ENCODE measurements at places on chromosomes 12 and 14.

- DNase-seq: no peak
Observed at GRCh38 chr12:116373572-116374206, 96.2 kb upstream of the MED13L start.

- DNase-seq: no peak
Observed at GRCh38 chr14:101126731-101127130, 223.2 kb upstream of the RTL1 start.

- DNase-seq: no peak
Observed at GRCh38 chr12:84641940-84642545, 270.6 kb downstream of the SLC6A15 start.

DNA sequence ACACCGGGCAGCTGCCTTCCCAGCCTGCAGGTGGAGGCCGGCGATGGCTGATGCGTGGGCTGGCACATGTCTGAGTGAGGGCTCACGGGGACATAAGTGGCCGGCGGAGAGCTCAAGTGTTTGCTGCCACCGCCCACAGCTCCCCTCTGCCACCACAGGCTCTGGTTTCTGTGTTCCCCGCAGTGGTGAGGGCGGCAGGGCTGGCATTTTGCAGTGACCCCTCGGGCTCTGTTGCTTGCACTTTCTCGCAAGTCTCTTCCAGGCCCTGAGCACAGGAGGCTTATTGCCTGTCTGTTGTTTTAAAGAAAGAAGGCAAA, 271.0 kb upstream of the RTL1 start:
- peak; percentile 80 for DNase-seq

DNA sequence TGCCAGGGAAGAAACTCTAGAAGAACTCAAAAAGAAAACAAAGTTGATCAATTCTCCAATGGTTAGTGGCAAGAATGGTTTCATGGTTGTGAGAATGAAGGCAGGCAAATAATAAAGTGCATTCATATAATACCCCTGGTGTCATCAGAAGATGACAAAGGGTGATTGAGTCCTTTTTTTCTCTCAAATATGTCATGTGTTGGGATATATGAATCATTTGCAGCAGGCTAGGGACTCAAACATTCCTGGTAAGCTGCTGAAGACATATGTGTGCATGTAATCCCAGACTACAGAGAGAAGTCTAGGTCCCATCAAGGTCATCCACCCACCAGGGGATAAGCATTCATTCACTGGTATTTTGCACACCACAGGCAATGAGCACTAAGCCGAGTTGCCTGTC, 82.4 kb upstream of the MYF6 start:
- no peak for DNase-seq
